ENCODE measurements at places on chromosomes 16 and 17.

GRCh38 chr17:15469260-15469659, 1.8 kb upstream of the CDRT4 start:
- no peak for DNase-seq

DNA sequence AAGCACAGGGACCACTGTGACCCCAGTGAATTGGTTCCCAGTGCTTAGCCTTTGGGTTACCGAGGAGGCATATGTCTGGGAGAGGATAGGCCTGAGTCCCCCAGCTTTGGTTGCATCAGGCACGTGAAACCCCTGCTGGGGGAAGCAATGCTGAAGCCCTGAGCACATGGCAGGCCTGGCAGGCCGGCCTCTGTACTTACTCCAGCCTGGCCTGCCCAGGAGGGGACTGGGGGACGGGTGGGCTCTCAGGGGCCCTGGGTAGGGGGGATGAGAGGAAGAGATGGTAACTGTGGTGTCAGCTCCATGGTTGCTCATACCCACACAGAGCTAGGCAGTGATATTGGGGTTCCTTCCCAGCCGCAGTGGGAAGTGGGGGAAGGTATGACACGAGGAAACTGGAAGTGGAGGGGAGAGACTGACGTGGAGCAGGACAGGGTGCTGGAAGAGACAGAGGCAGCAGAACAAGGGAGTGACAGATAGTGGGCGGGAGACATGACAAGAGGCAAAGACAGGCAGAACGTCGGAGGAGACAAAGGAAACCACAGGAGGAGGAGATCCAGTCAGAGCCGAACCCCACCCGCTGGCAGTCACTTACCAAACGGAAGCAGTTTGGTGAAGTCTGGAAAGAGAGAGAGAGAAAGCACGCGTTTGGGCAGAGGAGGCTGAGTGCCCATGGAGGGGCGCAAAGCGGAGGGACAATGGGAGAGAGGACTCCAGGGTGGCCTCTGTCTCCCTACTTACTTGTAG, 9.1 kb downstream of the TMEM208 start:
- no peak for DNase-seq

GRCh38 chr17:7293159-7293558, 1.3 kb downstream of the YBX2 start:
- DNase-seq = no peak

DNA sequence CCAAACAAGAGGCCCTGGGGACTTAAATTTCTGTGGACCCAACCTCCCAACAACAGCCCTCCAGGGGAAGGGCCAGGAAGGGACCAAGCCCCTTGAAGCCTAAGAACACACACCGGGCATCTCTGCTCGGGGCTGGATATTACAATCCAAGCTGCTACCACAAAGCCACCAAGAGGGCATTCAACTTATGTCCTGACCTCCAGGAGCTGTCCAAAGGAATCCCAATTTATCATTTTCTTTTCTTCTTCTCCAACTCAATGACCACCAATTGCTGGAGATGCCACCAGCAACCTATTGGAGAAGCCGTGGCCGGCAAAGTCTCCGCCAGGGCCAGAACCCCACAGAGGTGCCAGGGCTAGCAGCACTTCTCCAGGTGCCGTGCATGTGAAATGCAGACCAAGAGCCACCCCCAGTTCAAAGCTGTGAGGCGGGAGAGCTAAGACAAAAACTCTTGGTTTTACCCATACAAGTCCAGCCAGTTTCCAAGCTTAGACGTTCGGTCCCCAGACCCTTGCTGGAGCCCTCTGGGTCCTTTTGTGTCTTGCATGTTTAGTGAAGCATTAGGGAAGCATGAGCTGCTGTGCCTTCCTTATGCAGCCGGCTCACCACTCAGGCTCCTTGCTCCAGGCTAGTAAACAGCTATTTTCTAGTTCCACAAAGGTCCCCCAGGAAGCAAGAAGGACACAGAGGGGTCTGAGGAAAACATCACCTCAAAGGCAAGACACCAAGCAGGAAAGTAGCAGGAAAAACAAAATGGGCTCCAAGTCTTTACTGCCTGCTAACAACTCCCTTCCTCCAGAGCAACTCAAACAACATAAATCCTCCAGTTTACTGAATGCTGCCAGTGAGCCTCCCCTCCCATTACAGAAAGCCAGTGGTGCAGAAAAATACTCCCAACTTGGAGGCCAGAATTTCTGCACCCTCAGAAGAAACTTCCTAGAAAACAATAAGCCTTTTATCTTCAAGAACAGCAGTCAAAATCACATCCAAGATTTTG, 3.2 kb downstream of the PITPNA start:
- DNase-seq = no peak

DNA sequence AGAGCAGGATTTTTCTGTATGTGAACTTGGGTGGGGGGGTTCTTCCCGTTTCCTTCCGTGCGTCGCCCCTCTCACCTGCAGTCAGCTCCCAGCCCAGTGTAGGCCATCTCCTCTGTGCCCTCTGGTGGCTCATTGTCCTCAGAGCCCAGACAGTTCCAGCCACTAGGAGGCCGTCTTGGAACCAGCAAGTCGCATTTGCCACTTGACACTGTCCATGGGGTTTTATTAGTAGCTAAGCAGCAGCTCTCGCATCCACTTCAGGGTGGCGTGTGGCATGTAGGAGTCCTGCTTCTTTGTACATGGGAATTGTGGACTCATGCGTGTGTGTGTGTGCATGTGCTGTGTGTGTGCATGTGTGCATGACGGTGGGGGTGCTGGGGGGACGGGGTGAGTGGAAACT, 74.0 kb downstream of the SEC14L1 start:
- no peak for DNase-seq
